ENCODE measurements at places on chromosomes 5 and 9. TPM values are rescaled to one million over a fixed set of nuclear protein-coding genes. Genes with fewer than 3 reads are reported as not detected.

- H3K4me1 ChIP-seq = peaks cover 18% of the 10 kb centered on the region
- peak overlapping the region; percentile 73 for H3K4me3 ChIP-seq
- H3K27ac ChIP-seq = peak overlapping the region; percentile 89
- H3K36me3 ChIP-seq = no peaks in the 10 kb centered on the region
- DNase-seq = no peak
These were observed 760 bp upstream of the MAN1B1 start for GRCh38 chr9:137085920-137086530.

DNA sequence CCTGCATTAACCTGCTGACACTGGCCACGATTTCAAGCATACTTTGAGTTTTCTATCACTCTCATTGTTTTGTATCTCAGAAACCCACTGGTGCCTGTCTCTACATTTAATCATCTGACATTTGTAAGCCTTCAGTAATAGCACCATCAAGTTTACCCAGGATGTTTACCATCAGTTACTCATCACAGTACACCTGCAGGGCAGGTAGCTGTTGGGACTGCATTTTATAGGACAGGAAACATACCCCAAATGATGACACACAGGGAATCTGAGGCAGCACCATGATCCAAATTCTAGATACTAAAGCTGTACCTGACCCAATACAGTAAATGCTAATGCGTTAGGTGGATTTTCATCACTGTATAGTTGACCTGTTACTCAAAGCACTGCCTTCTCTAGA lies 114.2 kb downstream of the FEM1C start:
- no peaks in the 10 kb centered on the region for H3K36me3 ChIP-seq
- no peaks in the 10 kb centered on the region for H3K4me1 ChIP-seq
- DNase-seq = no peak
- no peak overlapping the region for H3K27ac ChIP-seq

- no peaks in the 10 kb centered on the region for H3K4me1 ChIP-seq
- no peak overlapping the region for H3K27ac ChIP-seq
- no peaks in the 10 kb centered on the region for H3K36me3 ChIP-seq
- no peak for DNase-seq
- H3K4me3 ChIP-seq = no peak overlapping the region
These were observed 158.5 kb upstream of the PTGER4 start for GRCh38 chr5:40521108-40521785.

- DNase-seq = no peak
- H3K27me3 ChIP-seq = no peaks in the 10 kb centered on the region
- H3K27ac ChIP-seq = no peak overlapping the region
- no peaks in the 10 kb centered on the region for H3K36me3 ChIP-seq
These were observed 706.4 kb downstream of the SEMA5A start for GRCh38 chr5:8839361-8840055.

DNA sequence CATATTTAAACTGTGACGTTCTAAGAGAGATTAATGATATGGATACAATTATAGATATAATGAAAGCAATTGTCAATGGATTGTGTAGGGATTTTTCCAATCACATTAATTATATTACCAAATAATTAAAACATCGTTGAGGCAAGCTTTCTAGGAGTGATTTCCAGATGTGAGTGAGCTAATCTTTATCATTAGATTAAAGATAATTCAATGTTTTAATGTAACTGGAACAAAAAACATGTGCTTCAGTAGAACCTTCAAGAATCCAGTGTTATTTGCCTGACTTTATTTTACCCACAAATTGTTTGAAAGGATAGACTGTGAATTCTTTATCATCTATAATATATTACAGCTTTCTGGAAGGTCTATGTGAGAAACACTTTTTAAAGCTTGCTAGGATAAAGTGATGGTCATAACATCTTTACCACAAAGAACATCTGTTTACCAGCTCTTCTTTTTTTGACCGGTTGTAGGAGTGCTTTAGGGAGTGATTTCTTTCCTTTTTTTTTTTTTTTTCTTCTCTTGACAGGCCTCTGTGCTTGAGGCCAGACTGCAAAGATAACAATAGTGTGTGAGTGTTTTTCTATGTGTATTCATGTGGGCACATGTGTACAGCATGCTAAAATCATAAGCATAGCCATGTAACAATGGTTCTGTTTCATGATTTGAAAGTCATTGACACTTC lies 35.0 kb downstream of the SNCAIP start:
- DNase-seq = no peak
- no peaks in the 10 kb centered on the region for H3K4me1 ChIP-seq
- no peak overlapping the region for H3K27ac ChIP-seq
- H3K27me3 ChIP-seq = no peaks in the 10 kb centered on the region
- no peaks in the 10 kb centered on the region for H3K36me3 ChIP-seq

GRCh38 chr5:159059722-159060121 lies 40.0 kb downstream of the EBF1 start:
- H3K27me3 ChIP-seq = peaks cover 4% of the 10 kb centered on the region
- no peaks in the 10 kb centered on the region for H3K4me1 ChIP-seq
- no peak for DNase-seq
- no peaks in the 10 kb centered on the region for H3K36me3 ChIP-seq

DNA sequence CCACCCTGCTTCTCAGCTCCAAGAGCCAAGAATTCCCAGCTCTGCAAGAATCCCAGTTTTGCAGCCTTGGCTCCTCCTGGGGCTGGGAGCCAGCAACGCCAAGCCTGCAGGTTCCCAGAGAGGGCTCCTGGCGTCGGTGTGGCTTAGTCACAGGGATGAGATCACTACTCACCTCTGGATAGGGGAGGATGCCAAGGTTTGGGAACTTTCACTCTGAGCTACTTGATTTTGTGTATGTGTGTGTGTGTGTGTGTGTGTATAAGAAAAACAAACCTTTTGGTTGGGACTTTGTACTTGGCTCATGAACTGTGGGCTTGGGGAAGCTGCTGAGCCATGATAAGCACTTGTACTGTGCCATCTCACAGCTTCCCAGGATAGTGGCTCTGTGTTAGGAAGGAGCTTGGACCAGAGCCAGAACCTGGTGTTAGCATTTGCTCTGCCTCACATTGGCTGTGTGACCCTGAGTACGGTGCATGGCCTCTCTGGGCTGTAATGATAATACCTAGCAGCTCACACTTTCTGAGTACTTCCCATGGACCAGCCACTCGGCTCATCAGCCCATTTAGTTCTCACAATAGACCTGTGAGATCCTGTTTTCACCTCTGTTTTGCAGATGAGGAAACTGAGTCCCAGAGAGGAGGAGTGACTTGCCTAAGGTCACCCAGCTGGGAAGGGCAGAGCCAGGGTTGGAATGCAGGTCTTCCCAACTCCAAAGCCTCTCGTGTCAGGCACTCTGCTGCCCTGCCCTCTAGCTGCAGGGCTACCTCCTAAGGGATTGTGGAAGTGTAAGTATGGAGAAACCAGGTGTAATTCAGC lies 41.4 kb upstream of the DAB2IP start:
- H3K36me3 ChIP-seq = no peaks in the 10 kb centered on the region
- H3K4me1 ChIP-seq = no peaks in the 10 kb centered on the region
- DNase-seq = no peak

Gene SLC6A19
- not detected for total RNA-seq

- no peak overlapping the region for H3K4me3 ChIP-seq
- peaks cover 47% of the 10 kb centered on the region for H3K4me1 ChIP-seq
- DNase-seq = no peak
- H3K36me3 ChIP-seq = peaks cover 12% of the 10 kb centered on the region
- H3K27ac ChIP-seq = no peak overlapping the region
These were observed 19.1 kb downstream of the TNFSF8 start for GRCh38 chr9:114911167-114911821.

DNA sequence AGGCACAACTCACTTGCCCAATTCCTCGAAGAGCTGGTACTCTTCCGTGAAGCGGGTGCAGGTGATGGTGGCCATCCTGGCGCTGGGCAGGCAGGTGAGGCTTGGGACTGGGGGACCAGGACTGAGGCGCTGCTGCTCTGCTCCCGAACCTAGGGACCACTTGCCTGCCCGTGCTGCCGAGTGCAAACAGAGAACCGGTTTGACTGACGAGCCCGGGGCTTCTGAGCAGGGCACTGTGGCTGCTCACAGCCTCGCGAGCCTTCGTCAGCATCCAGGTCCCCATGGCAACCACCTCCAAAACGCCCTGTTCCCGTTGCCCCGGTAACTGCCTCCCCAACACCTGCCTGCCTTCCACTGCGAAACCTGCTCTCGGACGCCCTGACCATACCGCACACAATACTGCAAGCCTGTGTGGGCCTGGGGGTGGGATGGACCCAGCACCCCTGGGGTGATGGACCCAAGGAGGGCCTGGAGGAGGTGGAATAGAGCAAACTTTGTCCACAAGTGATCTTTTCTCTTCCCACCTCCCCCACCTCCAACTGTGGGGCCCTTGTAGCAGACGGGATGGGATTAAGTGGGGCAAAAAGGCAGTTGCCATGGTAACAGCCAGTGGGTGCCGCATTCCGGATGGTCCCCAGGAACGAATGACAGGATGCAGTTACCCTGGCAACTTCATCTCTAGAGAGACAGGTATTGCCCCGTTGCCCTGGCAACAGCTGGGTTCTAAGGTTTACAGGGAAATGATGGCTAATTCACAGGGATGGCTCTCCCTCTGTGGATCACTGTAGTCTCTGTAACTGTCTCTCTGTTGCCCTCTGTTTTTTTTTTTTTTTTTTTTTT lies at the start of gene CAMK2A:
Gene CAMK2A (minus strand): TSS at position 223 of the 840 bp plus-strand sequence. CDS start 148 bp downstream, at position 75.
- no peaks in the 10 kb centered on the region for H3K36me3 ChIP-seq
- no peak for DNase-seq

DNA sequence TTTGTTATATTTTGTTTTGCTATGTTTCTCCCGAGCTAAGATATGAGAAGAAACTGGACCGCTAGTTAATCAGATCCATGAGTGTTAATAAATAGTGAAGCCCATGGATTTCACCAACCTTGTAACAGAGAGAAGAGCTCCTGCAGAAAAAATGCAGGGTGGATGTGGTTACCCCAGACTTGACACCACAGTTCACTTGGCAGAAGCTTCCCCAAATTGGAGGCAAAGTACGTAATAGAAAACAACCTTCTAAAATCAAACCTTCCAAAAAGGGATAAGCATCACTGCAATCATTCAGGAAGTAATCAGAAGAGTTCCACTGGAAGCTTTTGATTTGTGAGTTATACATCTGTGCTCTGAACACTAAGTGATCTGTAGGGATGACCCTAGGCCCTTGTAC lies 267.5 kb downstream of the ACTL7B start:
- no peak overlapping the region for H3K4me3 ChIP-seq
- DNase-seq = no peak
- H3K4me1 ChIP-seq = no peaks in the 10 kb centered on the region
- H3K36me3 ChIP-seq = no peaks in the 10 kb centered on the region

GRCh38 chr5:1658665-1659064 lies 134.9 kb upstream of the LPCAT1 start:
- no peaks in the 10 kb centered on the region for H3K4me1 ChIP-seq
- H3K4me3 ChIP-seq = no peak overlapping the region
- H3K27me3 ChIP-seq = no peaks in the 10 kb centered on the region

DNA sequence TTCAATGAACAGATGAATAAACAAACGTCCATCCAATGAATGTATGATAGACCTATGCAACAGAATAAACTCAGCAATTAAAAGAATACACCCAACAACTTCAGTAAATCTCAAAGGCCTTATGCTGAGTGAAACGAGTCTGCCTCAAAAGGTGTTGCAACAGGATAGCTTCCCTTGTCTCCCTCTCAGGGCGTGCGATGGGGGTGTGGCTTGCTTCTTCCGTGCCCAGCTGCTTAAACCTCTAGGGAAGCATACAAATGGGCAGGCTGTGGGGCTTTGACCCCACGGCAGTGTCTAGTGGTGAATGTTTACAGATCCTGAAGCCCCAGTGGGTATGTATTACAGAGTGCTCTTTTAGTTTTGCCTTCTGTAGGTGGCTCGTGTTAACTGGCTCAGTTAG lies 87.0 kb upstream of the CCL21 start:
- no peak overlapping the region for H3K27ac ChIP-seq
- no peaks in the 10 kb centered on the region for H3K36me3 ChIP-seq
- no peak overlapping the region for H3K4me3 ChIP-seq
- H3K27me3 ChIP-seq = no peaks in the 10 kb centered on the region
- no peak for DNase-seq
- no peaks in the 10 kb centered on the region for H3K4me1 ChIP-seq

DNA sequence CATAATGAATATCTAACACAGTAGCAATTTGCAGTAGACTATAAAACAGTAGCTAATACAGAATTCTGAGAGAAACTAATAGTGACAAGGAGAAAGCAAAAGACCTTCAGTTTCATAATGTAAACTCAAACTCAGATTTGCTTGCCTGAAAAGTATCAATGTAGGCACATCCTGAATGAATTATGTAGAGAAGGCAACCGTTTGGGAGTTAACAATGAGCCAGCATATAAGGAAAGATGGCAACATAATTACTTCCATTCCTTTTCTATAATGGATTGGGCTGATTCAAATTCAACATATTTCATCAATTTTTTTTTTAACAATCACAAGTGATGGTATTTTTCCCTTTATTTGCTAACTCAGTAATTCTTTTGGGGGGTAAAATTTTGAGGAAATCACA lies 261.6 kb downstream of the SEMA5A start:
- H3K27me3 ChIP-seq = no peaks in the 10 kb centered on the region
- H3K4me3 ChIP-seq = no peak overlapping the region
- H3K27ac ChIP-seq = no peak overlapping the region
- H3K4me1 ChIP-seq = no peaks in the 10 kb centered on the region

DNA sequence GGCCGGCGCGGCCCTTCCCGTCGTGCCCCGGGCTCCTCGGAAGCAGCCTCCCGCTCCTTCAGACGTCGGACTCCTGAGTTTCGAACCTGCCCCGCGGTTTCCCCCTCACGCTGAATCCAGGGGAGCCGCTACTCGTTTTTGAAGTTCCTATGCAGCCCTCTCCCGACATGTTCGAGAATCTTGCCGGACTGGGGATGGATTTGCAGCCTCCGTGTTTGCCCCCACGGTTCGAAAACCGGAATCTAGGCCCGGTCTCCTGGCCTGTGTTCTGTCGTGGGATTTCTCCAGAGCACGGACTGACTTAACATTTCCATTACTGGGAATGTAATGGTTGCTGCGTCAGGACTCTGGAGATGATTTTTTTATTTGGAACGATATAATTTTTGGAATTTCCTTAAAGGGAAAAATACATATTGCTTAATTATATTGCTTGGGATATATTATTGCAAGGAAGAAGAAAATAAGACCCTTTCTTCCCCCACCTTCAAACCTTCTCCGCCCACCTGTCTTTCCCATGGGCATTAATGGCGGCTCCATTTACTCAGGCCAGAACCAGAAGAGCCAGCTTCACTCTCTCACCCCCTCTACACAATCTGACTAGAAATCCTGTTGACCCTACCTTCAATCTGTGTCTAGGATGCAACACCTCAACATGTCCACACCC lies 8.5 kb upstream of the MGAT1 start:
- DNase-seq = no peak
- H3K4me3 ChIP-seq = peak overlapping the region; percentile 88
- peak overlapping the region; percentile 96 for H3K27ac ChIP-seq
- peaks cover 40% of the 10 kb centered on the region for H3K4me1 ChIP-seq
- no peaks in the 10 kb centered on the region for H3K27me3 ChIP-seq
- no peaks in the 10 kb centered on the region for H3K36me3 ChIP-seq
